ENCODE measurements at places on chromosomes 4 and X. TPM values are rescaled to one million over a fixed set of nuclear protein-coding genes. Genes with fewer than 3 reads are reported as not detected.

DNA sequence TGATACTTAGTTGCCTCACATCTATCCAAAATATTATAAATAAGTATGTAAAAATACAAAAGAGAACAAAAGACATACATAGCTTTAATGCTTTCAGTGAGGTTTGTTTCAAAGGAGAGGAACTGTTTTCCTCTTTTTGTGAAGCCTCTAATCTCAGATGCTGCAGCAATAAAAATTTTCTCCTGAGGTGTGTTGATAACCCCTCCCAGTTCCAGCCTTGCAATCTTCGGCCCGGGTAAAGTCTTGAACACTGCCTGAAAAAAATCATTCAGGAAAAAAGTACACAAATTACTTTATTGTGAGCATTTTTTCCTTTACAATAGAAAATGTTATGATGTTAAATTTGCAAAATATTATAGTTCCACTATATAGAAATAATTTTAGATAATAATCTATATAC lies 8.8 kb downstream of the BBS7 start:
- no peaks in the 10 kb centered on the region for H3K27me3 ChIP-seq
- no peaks in the 10 kb centered on the region for H3K4me1 ChIP-seq
- no peak for DNase-seq
- H3K36me3 ChIP-seq = peaks cover 29% of the 10 kb centered on the region

DNA sequence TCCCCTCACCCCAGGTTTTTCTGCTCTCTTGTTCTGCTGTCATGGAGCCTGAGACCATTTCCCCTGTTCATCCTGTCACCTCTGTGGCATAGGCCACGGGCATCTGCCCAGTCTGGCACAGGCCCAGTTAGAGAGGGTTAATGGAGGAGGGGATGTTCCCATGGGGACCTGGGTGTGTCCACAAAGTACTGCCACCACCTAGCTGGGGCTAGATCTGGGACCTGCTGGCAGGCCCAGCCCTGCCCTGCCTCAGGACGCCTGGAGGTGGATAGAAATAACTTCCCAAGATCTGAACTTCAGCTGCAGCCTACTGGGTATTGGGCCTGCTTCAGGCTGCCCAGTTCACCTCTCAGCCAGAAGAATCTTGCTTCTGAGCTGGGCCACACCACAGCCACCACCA lies 13.5 kb downstream of the EFNB1 start:
- H3K36me3 ChIP-seq = no peaks in the 10 kb centered on the region
- no peaks in the 10 kb centered on the region for H3K27me3 ChIP-seq
- H3K4me3 ChIP-seq = no peak overlapping the region
- no peak overlapping the region for H3K27ac ChIP-seq
- DNase-seq = no peak

DNA sequence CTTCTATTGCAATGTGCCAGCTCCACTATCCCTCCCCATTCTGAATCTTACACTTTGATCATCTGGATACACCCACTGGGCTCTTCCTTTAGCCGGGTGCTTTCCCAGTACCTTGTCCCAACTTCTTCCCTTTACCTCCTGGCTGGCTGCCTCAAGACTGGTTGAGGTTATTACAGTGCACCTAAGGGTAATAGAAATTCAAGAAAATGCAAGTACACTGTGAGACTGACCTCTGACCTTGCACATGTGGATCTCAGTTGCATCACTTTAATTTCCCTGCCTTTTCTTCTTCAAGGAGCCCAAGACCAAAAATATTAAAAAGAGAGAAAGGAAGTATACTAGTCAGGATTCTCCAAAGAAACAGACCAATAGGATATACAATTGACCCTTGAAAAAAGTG lies 53.9 kb upstream of the NOCT start:
- no peaks in the 10 kb centered on the region for H3K36me3 ChIP-seq
- H3K27me3 ChIP-seq = peaks cover 9% of the 10 kb centered on the region
- peaks cover 10% of the 10 kb centered on the region for H3K4me1 ChIP-seq

- H3K4me1 ChIP-seq = no peaks in the 10 kb centered on the region
- no peak for DNase-seq
- peaks cover 6% of the 10 kb centered on the region for H3K27me3 ChIP-seq
- no peak overlapping the region for H3K27ac ChIP-seq
Measured at GRCh38 chr4:140691369-140691768, 64.8 kb downstream of the TBC1D9 start.

- DNase-seq = no peak
- H3K27me3 ChIP-seq = no peaks in the 10 kb centered on the region
- no peak overlapping the region for H3K4me3 ChIP-seq
- H3K27ac ChIP-seq = no peak overlapping the region
Measured at GRCh38 chr4:144901141-144901540, 196.9 kb downstream of the ANAPC10 start.

GRCh38 chr4:27881705-27882104 lies 1021.1 kb downstream of the STIM2 start:
- no peaks in the 10 kb centered on the region for H3K27me3 ChIP-seq
- no peak overlapping the region for H3K27ac ChIP-seq
- H3K4me1 ChIP-seq = no peaks in the 10 kb centered on the region
- no peak for DNase-seq

The ANKRD50 gene
- 0.13 TPM for total RNA-seq
